Right cardiac atrium (tissue), 5 donors: ENCODE measurements at places on chromosomes 5 and 9. TPM values are rescaled to one million over a fixed set of nuclear protein-coding genes. Genes with fewer than 3 reads are reported as not detected.

- no peak for DNase-seq
Measured at GRCh38 chr9:134413112-134413715, 87.0 kb downstream of the RXRA start.

Gene KCTD16
- total RNA-seq: 0.44 TPM

Gene PDE6A
- not detected for total RNA-seq

Gene NFX1
- 32.8 TPM for total RNA-seq
